ENCODE measurements at places on chromosomes 7 and 10.

DNA sequence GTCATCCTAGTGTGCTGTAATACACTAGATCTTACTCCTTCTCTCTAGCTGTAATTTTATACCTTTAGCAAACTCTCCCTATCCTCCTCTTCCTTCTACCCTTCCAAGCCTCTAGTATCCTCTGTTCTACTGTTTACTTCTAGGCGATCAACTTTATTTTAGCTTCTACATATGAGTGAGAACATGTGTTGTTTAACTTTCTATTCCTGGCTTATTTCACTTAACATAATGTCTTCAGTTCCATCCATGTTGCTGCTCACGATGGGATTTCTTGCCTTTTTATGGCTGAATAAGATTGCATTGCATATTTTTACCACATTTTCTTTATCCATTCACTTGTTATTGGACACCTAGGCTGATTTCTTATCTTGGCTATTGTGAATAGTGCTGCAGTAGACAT, 318.6 kb downstream of the MALRD1 start:
- no peak for DNase-seq

DNA sequence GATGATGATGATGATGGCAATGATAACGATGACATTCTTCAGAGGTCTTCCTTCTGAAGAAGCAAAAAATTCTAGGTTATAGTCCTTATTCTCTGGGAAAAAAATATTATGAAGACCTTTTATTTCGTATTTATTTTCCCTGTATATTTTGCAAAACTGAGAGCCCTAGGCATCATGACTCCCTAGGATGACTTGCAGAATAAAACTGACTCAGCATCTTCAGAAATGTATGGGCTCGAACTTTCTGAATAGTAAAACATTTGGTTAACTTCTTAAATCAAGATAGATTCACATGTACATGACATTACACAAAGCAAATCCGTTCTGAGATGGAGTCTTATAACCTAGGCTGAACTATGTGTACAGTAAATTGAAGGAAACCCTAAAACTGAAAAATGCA, 29.4 kb downstream of the DKK1 start:
- DNase-seq: no peak

DNA sequence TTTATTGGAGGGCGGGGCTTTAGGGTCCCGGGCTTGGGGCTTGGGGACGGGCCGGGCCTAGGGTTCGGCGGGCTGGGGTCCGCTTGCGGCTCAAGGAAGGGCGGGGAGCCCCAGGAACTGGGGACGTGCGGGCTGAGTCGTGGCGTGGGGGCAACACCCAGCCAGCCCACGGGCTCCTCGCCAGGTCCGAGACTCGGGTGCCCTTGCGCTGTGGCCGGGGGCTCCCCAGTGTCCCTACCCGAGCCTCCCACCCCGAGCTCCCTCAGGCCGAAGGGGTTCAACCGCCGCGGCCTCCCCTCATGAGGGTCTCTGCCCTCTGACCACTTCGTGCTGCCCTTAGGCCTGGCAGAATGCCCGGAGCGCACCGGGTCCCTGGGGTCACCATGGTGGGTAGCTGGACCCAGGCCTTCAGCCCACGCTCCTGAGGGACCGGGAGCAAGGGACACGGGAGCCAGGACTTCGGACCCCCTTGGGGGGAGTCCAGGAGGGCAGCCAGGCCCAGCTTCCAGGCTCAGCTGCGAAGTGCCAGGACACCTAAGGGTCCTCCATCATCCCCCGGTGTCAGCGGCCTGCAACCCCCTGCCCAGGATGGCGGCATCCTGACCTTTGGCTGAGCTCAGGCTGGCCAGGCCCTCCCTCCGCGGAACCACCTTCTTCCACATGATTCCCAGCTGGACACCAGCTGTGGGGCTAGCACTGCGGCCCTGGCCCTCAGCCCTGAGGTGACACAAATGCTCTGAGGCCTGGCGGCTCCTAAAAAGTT, 524 bp upstream of the FUOM start:
- no peak for DNase-seq

GRCh38 chr10:110651044-110651958, 7.2 kb downstream of the RBM20 start:
- no peak for DNase-seq

GRCh38 chr10:5812283-5813090, 747 bp downstream of the GDI2 start:
- no peak for DNase-seq

DNA sequence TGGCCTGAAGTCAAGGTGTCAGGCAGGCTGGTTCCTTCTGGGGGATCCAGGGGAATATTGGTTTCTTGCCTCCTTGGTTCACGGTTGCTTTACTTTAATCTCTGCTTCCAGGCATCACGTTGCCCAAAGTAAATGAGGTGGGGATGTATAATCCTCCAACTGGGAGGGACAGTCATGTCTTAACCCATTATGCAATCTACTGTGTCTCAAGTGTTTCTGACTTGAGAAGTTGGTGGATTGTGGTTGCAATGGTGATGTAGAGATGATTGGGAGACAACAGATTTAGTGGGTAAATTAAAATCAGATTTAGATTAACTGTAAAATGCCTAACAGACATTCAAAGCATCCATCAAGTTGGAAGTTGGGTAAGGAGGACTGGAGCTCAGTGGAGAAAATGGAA, 32.7 kb downstream of the TBXAS1 start:
- DNase-seq: no peak

DNA sequence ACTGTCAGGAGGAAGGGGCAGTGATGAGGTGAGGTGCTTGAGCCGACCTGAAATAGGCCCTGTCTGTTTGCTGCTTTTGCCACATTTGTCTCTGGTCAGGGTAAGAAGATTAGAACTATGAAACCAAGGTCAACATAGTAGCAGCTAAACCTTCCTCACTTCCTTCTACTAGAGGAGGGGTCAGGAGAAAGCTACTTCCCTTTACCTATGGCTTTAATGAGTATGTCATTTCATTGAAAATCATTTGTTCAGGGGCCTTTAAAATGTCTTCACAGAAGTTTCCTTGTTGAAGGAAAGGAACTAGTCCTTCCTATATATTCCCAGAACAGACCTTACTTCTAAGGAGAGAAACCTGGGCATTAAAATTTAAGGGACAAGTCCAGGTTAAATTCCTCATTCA, 19.0 kb downstream of the HYAL4 start:
- DNase-seq: no peak

- peak; percentile 30 for DNase-seq
Measured at GRCh38 chr7:573269-573932, 53.8 kb upstream of the PDGFA start.

DNA sequence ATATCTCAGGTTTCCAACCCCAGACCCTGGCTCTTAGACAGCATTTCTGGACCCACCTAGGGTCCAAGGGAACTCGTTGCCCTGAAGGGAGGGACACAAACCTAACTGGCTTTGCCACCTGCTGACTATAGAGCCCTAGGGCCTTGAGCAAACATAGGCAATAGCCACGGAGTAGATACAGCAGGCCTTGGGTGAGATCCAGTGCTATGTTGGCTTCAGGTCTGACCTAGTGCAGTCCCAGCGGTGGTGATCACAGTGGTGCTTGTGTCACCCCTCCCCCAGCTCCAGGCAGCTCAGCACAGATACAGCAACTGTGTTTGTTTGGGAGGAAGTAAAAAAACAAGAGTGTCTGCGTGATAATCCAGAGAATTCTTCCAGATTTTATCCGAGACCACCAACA, 9.7 kb upstream of the TNKS2 start:
- DNase-seq: no peak

DNA sequence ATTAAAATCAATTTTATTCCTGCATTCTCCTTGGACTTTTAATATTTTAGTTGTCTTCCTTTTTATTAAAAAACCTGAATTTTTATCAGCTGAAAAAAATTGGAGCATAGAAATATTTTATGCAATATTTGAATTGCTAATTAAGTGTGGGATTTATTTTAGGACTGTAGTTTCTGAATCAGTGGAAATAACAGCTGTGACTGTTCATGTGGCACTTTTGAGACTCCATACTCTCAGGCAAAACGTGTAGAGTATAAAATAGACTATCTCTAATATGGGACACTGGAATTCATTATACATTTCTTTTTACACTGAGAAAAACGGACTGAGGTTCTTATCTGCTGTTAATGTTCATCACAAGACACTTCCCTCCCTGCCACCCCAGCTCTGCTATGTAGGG, 558.3 kb upstream of the TPK1 start:
- no peak for DNase-seq

GRCh38 chr10:72252972-72253371, 20.8 kb upstream of the DDIT4 start:
- no peak for DNase-seq

- DNase-seq: no peak
Measured at GRCh38 chr7:77262316-77262715, 62.7 kb upstream of the FGL2 start.

DNA sequence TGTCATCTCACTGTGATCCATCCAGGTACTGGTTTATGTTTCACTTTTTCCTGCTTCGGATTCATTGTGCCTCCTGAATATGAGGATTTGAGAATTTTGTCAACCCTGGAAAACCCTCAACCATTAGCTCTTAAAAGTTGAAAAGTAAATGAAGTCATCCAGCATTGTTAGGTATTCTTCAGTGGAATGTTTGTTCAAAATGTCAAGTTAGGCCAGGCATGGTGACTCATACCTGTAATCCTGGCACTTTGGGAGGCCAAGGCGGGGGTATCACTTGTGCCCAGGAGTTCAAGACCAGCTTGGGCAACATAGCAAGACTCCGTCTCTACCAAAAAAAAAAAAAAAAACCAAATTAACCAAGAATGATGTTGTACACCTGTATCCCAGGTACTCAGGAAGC, 222.1 kb downstream of the NSUN6 start:
- no peak for DNase-seq

DNA sequence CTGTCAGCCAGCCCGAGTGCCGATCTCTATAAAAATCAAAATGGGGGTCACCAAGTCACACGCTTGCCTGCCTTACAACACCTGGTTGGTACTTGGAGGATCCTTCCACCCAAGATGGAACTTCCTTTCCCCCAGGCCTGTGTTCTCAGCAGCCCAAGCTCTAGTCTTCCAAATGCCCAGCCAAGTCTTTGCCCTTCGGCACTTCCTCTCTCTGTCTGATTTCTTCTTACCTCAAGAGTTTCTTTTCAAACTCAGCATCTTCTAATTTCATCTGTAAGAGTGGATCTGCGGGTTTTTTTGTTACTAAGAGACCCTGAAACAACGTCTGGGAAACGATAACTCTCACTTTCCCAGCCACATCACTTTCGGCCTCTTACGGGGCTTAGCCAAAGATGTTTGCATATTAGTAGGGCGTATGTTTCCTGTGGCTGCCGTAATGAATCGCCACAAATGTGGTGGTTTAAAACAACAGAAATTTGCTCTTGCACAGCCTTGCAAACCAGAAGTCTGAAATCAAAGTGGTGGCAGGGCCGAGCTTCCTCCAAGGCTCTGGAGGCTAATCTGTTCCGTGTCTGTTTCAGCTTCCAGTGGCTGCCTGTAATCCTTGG, 219.9 kb downstream of the TCF7L2 start:
- no peak for DNase-seq

GRCh38 chr7:43721193-43721806, 8.0 kb downstream of the COA1 start:
- DNase-seq: peak; percentile 20

DNA sequence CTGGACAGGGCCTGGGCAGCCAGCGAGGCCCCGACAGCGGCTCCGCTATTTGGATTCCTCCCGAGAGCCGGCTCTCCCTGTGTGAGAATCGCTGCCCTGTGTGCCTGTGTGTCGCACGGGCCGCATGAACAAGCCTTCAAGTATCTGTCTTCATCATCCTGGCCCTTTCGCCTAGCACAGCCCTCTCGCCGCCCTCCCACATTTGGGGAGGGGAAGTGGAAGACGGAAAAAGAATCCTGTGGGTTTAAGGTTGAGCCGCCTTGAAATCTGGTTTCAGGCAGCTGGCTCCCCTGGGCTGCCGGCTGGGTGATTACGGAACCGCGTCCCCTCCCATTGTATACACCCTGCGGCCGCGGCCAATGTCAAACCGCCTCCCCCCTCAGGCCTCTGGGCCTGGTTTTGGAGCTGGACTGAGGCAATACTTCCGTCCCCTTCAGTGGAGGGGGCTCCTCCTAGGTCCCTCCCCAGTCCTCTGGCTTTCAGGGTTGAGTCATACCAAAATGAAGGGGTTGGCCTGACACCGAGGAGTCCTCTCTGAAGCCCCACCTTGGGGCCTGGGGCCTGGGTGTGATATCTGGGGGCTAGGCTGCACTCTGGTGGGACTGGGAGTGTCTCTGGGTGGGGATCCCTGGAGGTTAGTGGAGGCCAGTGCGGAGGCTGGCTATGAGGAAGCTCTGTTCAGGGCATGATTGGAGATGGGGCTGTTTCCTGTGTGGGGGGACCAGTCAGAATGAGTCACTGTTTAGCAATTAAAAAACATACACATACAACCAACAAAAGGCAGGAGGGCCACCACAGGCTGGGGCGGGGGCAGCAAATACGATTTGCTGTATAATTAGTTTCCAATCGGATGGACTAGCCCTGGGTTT, 1.7 kb downstream of the TRIM8 start:
- DNase-seq: peak; percentile 76

DNA sequence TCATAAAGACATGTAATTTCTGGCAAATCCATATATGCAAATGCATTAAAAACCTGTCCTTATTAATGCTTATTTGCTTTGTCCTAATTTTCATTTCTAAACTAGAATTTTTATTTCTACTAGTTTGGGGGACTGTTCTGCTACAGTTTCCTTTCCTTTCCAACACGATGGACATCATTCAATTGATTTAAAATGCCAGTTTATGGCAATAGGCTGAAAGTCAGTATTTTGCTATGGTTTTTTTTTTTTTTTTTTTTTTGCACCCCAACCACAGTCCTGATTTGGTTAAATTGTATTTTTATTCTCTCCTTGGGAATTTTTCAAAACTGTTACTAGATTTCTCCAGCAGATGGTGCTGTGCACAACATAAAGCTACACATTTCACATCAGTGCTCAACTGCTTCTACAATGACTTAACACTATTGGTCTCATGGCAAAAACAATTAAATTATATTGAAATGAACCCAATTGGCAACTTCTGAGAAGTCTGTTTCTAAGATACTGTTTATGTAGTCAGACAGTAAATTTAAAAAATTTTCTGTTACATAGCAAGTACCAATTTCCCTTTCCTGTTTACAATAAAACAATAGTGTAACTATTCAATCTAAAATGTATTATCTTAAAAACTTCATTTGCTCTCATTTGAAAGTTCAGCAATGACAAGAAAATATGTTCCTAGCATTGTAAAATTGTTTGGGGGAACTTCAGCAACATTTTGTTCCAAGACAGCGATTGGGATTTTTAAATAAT, 193.8 kb upstream of the CCDC6 start:
- peak; percentile 46 for DNase-seq

DNA sequence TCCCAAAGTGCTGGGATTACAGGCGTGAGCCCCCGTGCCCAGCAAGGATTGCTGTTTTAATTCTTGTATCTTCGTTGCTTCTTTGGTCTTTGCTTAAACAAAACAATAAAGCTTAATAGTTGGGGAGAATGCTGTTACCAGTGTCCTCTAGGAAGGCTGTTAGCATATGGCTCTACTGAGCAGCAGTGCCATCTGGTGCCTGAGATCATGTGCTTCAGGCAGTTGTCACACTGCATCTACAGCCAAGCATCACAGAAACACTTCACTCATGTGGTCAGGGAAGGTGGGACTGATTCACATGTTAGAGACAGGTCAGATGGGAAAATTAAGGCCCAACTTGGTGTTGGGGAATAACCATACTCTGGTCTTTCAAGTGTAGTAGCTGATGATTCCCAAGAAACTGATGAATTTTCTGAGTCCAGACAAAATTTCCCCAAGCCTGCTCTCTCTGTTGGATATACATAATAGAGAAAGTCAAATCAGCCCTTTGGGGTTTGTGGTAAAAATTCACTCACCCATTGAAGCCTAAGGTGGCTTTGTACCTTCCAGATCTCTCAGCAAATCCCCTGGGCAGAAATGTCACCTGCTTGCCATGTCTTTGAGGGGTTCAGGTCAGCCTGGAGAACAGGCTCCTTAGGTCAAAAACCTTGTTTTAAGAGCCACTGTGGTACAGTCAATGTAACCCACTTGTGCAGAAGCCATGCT, 28.4 kb downstream of the UBE2D4 start:
- peak; percentile 34 for DNase-seq
